Stimulated activated naive CD8-positive, alpha-beta T cell treated with anti-CD3 and anti-CD28 coated beads, Interleukin-15, amount 100 ng/mL, for 72 hours (primary cell): ENCODE measurements at places on chromosomes 3 and 15.
A peak's percentile ranks its signal among the peaks of the same experiment; 100 is the strongest.

DNA sequence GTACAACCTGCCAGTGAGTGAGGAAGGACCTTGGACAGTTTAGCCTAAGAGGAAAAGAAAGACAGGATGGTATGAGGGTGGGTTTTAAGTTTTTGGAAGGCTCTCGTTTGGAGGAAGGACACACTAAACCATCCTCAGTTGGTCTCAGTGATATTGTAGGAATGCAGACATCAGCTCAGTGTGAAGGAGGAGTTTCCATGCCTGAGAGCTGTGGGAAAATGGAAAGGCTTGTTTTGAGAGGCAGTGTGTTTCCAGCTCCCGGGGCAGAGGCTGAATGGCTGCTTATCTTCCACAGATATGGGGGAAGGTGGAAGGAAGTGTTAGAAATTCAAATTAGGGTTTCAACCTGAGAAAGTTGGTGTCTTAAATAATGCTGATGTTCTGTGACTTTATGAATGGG lies 89.6 kb upstream of the MYZAP start:
- DNase-seq, result no peak

DNA sequence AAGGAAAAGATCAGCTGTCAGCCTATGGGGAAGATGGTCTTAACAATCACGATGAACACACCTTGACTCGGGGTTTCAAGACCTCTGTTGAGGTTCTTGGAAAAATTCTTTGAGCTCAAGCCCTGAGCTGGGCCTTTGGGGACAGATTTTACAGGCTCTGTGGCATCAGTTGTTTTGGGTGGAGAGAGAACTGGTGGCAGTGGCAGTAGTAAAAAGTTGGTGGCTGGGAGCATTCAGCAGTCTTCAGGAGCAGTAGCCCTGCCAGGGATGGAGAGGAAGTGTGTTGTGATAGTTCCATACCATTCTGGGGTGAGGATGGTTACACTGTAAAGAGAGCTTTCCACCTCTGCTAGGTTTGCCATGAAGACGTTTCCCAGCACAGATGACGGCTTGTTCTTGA lies 4.9 kb upstream of the KY start:
- no peak for DNase-seq

DNA sequence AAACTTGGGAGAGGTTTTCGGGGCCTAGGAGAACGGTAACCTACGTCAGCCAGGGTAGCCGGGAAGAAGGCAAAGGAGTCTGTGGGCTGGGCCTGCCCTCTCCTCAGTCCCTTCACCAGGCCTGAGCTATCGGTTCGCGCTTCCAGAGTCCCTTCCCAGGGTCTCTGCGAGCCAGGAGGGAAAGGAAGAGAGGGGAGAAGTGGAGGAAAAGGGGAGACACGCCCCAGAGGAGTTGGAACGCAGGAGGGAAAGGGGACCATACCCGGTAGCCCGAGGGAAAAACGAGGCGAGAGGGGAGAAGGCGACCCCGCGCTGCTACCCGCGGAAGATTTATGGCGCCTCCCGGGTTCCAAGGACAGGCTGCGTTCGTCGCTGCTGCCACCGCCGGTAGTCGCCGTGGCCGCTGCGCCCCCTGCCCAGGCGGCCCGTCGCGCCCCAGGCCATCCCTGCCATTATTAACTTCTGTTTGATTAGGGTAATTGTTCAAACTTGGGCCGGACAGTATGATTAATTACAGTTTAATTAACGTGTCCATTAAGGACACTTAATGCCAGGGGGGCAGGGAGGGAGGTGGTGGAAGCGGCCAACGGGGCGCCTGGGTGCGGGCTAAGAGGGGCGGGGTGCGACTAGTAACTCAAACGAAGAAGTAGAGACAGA lies 3.4 kb upstream of the SKOR1 start:
- no peak for DNase-seq

DNA sequence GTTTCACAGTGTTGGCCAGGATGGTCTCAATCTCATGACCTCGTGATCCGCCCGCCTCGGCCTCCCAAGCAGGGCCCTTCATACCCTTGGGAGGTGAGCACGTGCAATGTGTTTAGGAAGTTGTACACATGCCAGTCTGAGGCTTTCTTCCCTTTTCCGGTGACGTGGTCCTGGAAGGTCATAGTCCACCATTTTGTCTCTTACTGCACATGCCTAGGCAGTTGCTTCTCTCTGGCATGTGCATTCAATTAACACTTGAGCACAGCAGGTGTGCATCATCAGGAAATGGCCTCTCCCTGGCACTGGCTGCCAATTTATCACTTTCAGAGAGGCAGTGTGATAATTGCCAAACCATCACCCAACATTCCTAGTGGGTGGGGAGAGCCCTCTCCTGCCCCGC lies 21.7 kb upstream of the SELENOK start:
- no peak for DNase-seq

GRCh38 chr15:98868564-98868963 lies 139.0 kb downstream of the PGPEP1L start:
- DNase-seq, result no peak

- DNase-seq, result peak; percentile 77
Measured at GRCh38 chr3:44104668-44105321, 136.9 kb upstream of the TOPAZ1 start.

- DNase-seq, result no peak
Measured at GRCh38 chr15:66895794-66896453, 169.5 kb upstream of the SMAD3 start.

GRCh38 chr3:21654662-21655061 lies 96.3 kb downstream of the ZNF385D start:
- DNase-seq, result no peak

GRCh38 chr3:139715743-139716360 lies 38.1 kb upstream of the NMNAT3 start:
- DNase-seq, result no peak

DNA sequence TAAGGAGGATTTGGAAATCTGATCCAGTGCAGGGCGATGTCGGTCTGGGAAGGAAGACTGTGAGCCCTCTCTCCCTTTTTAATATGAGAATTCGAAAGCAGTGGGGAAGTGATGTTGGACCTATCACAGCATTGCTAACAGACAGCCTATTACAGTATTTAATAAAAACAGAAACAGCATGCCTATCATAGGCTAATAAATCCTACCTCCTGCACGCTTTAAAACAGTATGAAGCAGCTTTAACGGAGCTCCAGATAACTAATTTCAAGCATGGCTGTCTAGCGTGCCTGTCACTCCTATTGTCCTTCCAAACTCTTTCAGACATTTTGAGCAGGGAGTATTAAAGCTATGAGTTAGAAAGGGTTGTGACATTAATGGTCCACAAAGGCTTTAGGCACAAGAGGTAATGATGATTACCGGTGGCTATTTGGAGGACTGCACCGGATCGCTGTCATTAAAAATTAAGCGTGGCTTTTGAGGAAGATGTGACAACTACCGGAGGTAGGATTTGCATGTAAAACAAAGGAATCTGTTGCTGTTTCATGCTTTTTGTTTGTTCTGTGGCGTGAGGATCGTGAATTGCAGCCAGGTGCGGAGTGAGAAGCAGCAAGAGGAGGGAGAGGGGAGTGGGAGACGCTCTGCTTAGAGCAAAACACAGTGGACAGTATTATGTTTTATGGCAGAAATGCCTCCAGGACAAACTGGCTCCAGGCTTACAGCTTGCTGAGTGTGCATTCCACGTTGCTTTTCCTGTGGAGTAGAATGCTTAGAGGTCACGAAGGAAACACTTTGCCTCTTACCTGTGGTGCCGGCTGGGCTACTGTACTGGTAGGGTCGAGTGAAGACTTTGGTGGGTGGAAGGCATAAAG lies at the start of gene KCNMB2:
TSS of gene KCNMB2 (plus strand) at position 226 of the 869 bp plus-strand sequence.
- DNase-seq, result no peak

DNA sequence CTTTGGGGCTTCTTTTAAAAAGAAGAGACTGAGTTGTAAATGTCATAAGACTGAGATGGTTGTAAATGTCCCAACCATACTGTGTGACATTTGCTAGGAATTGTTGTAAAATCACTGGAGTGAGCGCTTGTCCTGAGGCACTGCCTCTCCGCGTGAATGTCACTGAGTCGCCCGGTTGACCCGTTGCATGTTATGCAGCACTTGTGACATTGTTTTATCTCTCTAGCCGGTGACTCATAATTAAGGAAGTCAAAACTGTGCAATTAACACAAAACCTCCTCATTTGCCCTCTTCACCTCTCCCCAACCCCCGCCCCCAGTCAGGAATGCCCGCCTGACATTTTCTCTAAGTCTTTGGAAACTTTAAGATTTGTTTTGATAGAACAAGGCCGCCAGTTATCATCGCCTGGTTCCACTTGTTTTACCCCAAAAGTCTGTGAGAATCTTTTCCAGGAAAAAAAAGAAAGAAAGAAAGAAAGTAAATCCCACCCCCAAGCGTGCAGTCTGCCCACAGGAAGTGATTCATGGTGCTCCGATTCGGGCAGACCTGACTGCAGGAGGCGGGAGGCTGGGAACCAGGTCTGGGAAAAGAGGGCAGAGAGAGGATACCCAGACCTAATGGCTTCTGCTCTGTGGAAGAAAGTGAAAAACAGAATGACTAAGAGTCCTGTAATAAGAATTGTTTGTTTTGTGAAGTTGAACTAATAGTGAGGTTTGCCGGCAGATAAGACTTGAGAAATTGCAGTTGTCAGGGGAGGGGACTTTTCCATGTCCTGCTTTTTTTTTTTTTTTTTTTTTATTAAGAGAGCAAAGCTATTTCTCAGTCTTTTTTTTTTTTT lies 84.8 kb downstream of the SMAD3 start:
- DNase-seq, result no peak

GRCh38 chr3:31050296-31050695 lies 155.8 kb upstream of the GADL1 start:
- DNase-seq, result no peak

- DNase-seq, result no peak
Measured at GRCh38 chr3:125002414-125003368, 53.1 kb downstream of the HEG1 start.

GRCh38 chr15:50558012-50558411 lies 11.5 kb upstream of the USP50 start:
- DNase-seq, result no peak

GRCh38 chr3:175798326-175798725 lies 939.2 kb downstream of the NAALADL2 start:
- DNase-seq, result no peak

DNA sequence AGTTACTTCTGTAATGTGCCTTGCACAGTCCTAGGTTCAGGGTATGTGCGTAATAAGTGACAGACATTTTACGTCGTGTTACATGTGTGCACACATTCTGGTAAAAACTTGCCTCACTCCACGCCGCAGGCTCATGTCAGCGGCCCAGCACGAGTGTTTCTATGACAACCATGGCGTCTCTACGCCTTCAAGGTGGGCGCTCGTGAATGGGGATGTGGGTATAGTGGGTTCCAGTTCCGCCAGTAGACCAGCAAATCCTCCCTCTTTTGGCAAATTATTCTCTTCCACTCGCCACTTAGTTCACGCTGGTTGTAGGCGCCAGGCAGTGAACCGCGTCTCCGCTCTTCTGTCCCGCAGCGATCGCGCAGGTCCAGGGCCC lies 40.3 kb downstream of the CHST14 start:
- peak; percentile 20 for DNase-seq

DNA sequence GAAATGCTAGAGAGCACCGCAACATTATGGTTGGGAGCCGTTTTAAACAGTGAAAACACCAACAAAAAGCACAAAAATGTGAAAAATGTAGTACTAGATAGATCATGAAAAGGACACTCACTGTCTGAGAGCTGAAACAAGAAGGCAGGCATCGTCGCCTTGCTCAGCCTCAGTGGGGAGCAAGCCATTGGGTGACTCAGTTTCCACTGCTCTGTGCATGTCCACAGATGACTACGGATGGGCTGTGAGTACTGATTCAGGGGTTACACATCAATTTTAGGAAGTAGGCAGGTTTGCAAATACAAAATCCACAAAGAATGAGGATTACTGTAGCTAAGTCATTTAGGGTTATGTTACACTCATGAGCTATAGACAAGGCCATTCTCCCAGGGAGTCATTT lies 10.8 kb downstream of the NOX5 start:
- DNase-seq, result no peak

- DNase-seq, result no peak
Measured at GRCh38 chr3:97949743-97950142, 22.5 kb downstream of the RIOX2 start.

- no peak for DNase-seq
Measured at GRCh38 chr15:92979011-92979701, 79.0 kb downstream of the CHD2 start.

- DNase-seq, result no peak
Measured at GRCh38 chr15:99125061-99125891, 20.4 kb downstream of the SYNM start.

GRCh38 chr3:188941103-188941502 lies 230.7 kb upstream of the TPRG1 start:
- DNase-seq, result no peak

GRCh38 chr15:39304201-39304841 lies 276.6 kb upstream of the THBS1 start:
- DNase-seq, result no peak

DNA sequence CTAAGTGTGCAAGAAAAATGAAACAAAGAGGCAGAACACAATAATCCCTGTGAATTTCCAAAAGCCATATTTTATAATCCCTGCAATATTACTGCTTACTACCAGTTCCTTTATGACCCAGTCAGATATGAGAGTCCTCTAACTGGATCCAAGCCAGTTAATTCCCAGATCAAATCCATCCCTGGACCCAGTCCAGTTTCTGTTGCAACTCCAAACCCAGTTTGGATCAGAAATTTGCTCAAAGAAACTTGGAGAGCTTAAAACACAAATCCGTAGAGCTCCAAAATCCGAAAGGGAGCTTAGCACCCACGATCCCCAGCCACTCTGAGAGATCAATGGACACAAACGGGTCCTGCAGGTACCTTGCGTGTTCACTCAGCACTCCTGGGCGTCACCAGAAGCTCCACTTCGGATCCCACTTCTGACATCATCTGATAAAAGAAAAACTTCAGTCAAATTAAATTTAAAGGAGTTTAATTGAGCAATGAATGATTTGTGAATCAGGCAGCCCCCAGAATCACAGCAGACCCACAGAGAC lies 32.6 kb upstream of the THUMPD3 start:
- no peak for DNase-seq

DNA sequence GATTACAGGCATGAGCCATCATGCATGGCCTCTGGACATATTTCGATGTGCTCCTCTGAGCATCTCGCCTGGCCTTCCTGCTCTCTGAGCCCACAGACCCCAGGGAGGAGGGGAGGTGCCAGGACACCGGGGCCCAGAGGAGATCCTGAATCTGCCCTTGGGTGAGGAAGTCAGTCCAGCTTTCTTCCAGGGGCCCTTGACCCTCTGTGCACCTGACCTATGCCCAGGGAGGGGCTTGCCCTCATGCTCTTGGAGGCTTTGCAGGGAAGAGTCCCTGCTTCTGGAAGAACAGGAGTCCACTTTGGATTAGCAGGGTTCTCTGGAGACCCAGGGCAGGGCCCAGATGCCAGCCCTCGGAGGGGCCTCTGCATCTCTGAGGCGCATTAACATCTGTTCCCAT lies 1.4 kb downstream of the ACSBG1 start:
- DNase-seq, result no peak
